ENCODE measurements at places on chromosomes 7 and 10.
A peak's percentile ranks its signal among the peaks of the same experiment; 100 is the strongest.

DNA sequence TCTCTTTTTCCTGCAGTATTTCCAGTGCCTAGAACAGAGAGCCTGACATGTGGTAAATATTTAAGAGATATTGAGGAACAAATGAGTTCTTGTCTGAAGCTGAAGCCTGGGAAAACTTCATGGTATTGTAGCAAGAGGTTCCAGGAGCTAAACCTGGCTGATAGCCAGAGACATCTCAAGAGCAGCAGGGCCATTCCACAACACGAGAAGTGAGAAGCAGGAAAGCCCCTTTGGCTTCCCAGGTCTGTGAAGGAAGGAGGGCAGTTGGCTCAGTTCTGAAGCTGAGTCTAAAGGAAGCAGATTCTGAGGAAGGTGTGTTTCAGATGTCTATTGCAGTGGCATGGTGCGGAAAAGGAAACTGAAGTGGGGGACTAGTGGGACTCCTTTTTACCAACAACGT lies 63.8 kb upstream of the FAM204A start:
- peak; percentile 2 for DNase-seq

GRCh38 chr10:104424719-104425118 lies 71.1 kb downstream of the CFAP58 start:
- peak; percentile 11 for DNase-seq

- DNase-seq: no peak
These were observed 5.2 kb upstream of the SLC12A9 start for GRCh38 chr7:100847360-100847759.

GRCh38 chr10:16867990-16868389 lies 50.8 kb upstream of the RSU1 start:
- no peak for DNase-seq

- no peak for DNase-seq
These were observed 378.5 kb upstream of the SEMA3C start for GRCh38 chr7:81297317-81297716.

GRCh38 chr10:1538121-1538520 lies 199.2 kb downstream of the ADARB2 start:
- DNase-seq: no peak

GRCh38 chr10:63586043-63586442 lies 64.8 kb downstream of the REEP3 start:
- DNase-seq: no peak

GRCh38 chr7:125184801-125185200 lies 255.2 kb upstream of the POT1 start:
- DNase-seq: no peak

DNA sequence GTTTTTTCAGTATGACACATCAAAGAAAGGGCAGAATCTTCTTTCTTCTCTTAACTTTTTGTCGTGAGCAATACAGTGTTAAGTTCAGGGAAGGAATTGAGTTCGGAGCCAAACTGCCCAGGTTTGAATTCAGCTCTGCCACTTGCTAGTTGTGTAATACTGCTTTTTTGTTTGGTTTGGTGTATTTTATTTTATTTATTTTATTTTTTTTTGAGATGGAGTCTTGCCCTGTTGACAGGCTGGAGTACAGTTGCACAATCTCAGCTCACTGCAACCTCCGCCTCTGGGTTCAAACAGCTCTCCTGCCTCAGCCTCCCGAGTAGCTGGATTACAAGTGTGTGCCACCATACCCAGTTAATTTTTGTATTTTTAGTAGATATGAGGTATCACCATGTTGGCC lies 539.8 kb upstream of the GALNT17 start:
- DNase-seq: no peak

GRCh38 chr10:80670774-80671173 lies 133.1 kb downstream of the SH2D4B start:
- no peak for DNase-seq

DNA sequence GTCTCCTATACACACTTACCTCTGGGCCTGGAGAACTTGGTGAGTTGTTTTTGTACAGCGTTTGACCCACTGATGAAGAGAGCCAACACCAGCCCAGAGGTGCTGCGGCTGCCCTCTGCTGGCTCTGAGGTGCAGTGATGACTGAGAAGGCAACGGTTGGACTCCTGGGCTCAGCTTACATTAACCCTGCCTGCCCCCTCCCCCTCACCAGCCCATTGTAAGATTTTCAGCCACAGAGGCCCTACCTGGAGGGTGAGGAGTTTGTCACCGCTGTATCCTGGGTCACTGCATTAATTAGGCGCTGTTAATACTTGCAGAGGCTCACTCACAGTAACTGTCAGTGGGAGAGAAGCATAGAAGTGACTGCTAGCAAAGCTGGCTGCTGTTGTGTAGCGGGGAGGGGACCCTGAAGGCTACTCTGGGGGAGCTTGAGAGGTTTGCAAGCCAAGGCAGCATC lies 19.0 kb upstream of the ANKRD2 start:
- DNase-seq: peak; percentile 65

- DNase-seq: no peak
These were observed 6.2 kb downstream of the PRKG1 start for GRCh38 chr10:51080311-51081006.

DNA sequence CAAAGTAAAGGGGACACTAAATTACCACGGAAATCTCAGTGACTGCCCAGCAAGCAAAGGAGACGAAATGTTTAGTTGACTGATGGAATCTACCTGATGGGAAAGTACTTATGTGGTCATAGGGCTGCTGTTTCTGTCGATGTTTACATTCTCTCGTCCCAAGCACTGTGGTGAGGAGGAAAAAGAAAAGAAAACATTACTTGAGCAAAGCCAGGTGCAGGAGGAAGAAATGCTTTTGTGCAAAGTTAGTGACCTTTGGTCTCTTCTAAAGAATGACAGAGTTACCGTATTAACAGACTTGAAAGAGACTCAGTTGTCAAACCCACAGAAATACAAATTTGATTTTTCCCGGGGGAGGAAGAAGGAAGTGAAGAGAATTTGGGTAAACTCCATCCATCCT lies 43.3 kb upstream of the FMC1 start:
- no peak for DNase-seq

- DNase-seq: no peak
These were observed 6.3 kb upstream of the GSTK1 start for GRCh38 chr7:143256932-143257331.

- no peak for DNase-seq
These were observed 263.4 kb upstream of the PRKCQ start for GRCh38 chr10:6843481-6843881.

GRCh38 chr10:11290156-11290890 lies 272.7 kb downstream of the CELF2 start:
- DNase-seq: no peak

DNA sequence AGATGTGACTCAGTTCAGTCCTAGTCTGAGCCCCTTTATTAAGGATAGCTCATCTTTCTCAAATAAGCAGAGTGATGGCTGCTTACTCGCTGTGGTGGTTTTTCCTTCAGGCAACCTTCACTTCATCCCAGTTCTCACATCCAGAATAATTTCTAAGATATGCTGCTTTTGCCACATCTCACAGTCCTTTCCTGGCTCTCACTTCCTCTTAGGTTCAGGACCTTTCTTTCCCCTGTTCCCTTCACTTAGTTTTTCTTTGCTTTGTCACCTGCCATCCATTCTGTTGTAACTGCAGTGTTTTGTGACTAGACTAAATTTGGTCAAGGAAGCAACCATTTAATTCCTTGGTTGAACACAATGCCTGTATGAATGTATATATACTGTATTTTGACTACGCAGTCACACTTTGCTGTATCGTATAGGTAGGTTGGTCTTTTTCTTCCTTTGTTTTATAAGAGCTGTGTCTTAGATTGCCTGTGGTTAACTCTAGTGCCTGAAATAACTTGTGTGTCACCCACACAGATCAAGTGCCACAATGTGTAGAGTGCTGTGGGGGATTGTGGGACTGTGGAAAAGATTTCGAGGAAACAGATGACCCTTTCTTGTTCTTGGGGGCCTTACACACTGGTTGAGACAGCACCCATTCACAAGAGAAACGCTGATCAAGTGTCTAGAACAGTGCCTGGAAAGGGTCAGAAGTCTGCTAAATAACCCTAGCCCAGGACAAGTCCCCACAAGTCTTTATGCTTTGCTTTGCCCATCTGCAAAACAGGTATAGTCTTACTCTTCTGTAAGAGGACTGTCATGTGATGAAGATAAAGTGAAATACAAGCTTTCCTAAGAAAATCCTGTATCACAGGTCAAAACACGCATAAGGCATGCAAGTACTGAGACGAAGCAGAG lies 2.6 kb downstream of the ZNF655 start:
- no peak for DNase-seq

DNA sequence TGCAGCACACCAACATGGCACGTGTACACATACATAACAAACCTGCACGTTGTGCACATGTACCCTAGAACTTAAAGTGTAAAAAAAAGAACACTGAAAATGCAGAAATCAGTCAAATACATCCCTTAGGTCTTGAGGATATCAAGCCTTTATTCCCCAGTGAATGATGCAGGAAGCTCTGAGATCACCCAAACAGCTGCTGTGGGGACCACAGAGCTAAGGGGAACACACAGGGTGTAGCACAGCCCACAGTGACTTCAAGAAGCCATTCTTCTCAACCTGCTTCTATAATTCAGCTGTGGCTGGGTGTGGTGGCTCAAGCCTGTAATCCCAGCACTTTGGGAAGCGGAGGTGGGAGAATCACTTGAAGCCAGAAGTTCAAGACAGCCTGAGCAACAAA lies 314.9 kb downstream of the CALN1 start:
- peak; percentile 14 for DNase-seq

DNA sequence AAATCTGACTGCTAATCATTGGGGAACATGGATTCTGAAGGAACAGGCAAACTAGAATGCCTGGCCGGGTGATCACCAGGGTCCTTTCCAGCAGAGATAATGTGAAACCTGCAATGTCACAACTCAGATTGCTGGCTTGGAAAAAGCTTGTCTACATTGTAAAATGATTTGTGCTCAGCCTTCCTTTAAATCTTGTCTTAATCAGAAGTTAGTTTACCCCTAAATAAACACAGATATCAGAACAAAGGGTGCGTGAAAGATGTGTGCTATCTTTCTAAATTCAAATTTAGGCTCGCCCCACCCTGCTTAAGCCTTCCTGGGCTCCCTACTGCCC lies 26.3 kb downstream of the COBL start:
- DNase-seq: no peak

- no peak for DNase-seq
These were observed 3.9 kb upstream of the CUEDC2 start for GRCh38 chr10:102436312-102436711.

GRCh38 chr7:22810843-22811242 lies 11.8 kb downstream of the TOMM7 start:
- no peak for DNase-seq

DNA sequence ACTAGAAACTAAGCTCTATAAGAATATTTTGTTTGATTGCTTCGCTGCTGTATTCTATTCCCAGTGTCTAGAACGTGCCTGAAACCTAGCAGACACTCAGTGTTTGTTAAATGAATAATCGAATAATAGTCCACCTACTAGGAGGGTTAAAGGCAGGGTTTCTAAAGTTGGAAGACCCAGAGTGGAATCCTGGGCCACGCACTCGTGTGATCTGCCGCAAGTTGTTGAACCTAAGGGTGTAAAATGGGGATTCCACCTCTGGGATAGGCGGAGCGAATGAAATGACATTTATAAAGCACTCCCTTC lies 702 bp upstream of the AGFG2 start:
- no peak for DNase-seq

DNA sequence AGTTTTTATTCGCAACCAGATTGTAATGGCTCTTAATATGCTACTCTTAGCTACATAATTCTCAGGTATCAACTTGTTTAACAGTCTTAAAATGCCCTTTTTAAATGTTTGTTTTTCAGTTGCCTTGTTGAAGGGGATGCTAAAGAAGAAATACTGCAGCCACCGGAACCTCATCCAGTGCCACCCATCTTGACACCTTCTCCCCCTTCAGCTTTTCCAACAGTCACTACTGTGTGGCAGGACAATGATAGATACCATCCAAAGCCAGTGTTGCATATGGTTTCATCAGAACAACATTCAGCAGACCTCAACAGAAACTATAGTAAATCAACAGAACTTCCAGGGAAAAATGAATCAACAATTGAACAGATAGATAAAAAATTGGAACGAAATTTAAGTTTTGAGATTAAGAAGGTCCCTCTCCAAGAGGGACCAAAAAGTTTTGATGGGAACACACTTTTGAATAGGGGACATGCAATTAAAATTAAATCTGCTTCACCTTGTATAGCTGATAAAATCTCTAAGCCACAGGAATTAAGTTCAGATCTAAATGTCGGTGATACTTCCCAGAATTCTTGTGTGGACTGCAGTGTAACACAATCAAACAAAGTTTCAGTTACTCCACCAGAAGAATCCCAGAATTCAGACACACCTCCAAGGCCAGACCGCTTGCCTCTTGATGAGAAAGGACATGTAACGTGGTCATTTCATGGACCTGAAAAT lies 69.5 kb upstream of the RSBN1L start:
- no peak for DNase-seq

DNA sequence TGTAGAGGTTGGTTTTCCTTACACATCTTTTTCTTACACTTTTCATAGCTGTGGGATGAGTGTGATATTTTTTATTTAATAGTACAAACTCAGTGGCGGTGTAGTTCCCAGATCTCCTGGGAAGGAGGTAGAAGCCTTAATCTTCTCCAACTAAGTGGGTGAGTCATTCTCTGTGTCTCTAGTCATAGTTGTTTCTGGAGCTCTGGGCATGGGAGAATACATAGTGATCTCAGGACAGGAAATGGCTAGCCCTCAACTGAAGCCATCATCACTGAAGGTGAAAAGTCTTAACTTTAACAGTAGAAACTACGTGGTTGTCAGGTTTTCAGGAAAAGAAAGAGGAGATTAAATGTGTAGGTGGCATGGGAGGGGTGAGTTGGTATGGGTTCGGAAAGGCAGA lies 319.4 kb upstream of the FZD8 start:
- DNase-seq: peak; percentile 21

- no peak for DNase-seq
These were observed 13.1 kb downstream of the RPS24 start for GRCh38 chr10:78046711-78047269.

- no peak for DNase-seq
These were observed 410.0 kb downstream of the EXOC4 start for GRCh38 chr7:133662830-133663229.

GRCh38 chr7:153832160-153832559 lies 220.0 kb upstream of the DPP6 start:
- DNase-seq: peak; percentile 5

- peak; percentile 99 for DNase-seq
These were observed 34.0 kb downstream of the TMEM270 start for GRCh38 chr7:73894733-73895551.

- no peak for DNase-seq
These were observed 12.0 kb upstream of the AOAH start for GRCh38 chr7:36736090-36736898.

- no peak for DNase-seq
These were observed 54.3 kb upstream of the PDGFA start for GRCh38 chr7:573933-574381.

GRCh38 chr7:1032536-1033181 lies 11.7 kb upstream of the GPR146 start:
- no peak for DNase-seq

- peak; percentile 97 for DNase-seq
These were observed 16.7 kb upstream of the CLIP2 start for GRCh38 chr7:74272305-74273038.

Data from fibroblast of skin of abdomen (primary cell).